ENCODE measurements at places on chromosomes 2 and 18.

DNA sequence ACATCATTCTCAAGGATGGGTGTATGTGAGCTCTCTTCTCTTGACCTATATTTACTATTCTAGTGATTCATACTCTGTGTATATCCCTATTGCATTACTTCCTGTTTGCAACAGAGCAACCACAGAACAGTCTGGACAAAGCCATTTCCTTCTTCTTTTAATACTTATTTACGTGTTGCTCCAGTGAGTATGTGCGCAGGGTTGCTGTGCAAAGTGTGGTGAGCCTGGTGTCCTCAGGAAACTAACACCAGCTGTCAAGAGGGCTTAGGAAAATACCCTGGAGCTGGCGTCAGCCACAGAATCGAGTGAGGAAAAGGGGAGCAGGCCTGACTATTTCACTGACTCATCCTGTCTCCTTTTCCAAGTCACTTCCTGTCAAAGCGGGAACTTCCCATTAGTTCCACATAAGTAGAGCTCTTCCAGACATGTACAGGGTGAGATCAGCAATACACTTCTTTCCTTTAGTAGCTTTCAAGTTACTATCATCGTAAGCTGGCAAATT is 214.1 kb upstream of the COPS8 start:
- DNase-seq, result peak; percentile 96

- DNase-seq, result no peak
Observed at GRCh38 chr2:21676041-21676440, 552.3 kb downstream of the TDRD15 start.

DNA sequence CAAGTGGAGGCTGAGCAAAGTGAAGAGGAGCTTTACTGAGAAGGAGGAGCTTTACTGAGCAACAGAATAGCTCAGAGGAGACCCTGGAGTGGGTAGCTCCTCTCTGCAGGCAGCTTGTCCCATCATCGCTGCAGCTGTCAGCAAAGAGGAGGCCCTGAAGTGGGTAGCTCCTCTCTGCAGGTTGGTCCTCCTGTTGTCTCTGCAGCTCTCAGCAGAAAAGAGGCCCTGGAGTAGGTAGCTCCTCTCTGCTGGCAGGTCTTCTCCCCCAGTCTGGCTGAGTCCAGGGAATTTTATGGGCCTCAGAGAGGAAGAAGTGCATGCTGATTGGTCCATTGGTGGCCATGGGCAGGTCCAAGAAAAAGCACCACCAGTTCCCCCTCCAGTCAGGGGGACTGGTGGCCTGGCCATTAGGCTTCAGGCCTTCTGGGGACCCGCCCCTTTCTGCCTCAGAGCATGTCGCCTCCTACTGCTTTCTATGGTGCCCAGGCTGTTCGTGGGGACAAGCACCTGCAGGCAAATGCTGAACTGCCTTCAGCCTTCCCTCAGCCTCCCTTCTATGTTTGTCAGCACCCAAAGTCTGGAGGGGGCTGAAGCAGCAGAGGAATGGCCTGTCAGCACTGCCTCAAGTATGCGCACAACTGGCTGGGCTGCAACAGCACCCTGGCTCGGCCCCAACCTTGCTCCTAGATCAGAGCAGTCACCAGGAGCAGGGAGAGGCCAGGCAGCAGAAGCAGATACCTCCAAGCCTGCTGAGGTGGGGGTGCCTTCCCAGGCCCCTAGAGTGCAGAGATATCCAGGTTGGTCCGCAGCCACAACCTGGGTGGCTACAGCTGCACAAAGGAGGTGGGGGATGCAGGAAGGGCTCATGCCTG is 5.9 kb downstream of the ZSCAN30 start:
- no peak for DNase-seq

DNA sequence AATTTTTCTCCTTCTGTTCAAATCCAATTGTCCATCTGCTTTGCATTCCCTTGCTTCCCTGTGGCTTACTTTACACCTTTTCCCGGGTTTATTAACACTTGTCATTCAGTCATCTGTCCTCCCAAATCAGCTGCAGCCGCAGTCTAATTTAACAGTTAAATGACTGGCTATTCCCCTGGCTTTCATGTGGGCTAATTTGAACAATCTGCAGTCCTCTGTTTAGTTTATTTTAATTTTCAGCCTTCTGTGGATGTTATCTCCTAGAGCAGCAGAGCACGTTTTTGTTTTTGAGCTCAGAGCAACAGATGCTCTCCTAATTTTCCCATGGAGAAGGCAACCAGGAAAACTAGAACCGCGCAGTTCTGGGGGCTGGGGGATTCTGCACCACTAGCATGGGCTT is 55.0 kb downstream of the MEP1B start:
- DNase-seq, result no peak

DNA sequence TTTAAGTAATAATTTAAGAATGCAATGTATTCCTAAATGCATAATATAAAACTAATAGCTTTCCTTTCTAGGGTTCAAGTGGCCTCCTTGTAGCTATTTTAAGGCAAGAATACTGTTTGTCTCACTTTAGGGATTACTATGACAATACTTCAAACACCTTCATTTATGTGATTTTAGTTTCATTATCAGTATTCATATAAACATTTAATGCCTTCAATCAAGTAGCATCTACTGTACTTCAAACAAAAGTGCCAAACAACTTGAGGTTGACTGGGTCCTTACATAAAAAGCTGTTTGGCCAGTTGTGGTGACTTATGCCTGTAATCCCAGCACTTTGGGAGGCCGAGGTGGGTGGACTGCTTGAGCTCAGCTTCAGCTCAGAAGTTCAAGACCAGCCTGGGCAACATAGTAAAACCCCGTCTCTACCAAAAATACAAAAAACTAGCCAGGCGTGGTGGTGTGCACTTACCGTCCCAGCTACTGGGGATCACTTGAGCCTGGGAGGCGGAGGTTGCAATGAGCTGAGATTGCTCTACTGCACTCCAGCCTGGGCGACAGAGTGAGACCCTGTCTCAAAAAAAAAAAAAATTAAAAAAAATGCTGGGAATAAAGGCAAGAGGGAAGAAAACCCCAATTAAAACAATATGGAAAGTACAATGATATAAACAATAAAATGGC is 9.3 kb downstream of the MEX3C start:
- no peak for DNase-seq

- peak; percentile 58 for DNase-seq
Observed at GRCh38 chr2:40384714-40385113, 67.2 kb downstream of the SLC8A1 start.

DNA sequence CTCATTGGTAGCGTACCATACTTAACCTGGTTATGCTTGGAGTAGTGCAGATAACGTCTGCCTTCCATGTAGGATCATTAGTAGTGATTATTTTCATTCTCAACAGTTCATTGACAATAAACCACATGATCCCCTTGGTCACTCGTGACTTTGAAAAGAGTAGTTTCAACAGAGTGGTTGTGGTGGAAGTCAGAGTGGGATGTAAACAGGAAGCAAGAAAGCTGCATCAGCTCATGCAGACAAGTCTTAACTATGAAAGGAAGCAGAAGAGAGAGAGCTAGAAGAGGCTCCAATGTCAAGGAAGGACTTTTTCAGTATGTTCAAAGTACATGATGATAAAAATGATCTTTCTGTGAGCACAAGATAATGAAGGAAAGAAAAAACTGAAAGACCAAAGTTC is 287.4 kb downstream of the MBD2 start:
- no peak for DNase-seq

- DNase-seq, result no peak
Observed at GRCh38 chr2:30886080-30886479, 78.8 kb upstream of the CAPN13 start.

DNA sequence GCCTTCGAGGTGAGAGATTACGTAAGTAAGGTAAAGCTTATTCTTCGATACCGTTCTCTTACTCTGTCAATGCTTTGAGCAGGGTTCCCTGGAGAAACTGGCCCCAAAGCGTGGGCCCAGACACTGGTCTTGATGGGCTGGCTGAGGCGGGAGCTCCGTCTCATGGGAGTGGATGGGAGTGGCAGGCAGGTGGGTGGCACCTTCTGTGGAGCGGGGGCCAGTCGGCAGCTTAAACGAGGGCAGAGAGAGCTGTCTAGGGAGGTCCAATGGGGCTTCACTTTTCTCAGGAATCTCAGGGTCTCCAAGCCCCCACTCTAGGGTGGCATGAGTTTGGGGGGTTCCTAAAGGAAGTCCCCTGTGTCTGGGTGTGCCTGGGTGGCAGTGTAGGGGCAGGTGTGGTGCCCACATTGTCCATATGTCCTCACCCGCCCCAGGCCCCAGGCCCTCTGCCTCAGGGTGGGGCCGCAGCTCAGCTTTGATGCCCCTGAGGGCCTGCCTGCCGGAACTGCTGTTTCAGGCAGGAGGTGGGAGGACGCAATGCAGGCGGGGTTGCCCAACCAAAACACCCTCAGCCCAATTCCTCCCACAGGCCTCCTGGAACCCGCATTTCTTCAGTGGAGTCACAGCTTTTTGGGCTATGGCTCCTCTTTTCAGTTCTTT is 32.5 kb upstream of the FOSL2 start:
- DNase-seq, result no peak

GRCh38 chr2:10865841-10866240 is 45.9 kb upstream of the KCNF1 start:
- no peak for DNase-seq

DNA sequence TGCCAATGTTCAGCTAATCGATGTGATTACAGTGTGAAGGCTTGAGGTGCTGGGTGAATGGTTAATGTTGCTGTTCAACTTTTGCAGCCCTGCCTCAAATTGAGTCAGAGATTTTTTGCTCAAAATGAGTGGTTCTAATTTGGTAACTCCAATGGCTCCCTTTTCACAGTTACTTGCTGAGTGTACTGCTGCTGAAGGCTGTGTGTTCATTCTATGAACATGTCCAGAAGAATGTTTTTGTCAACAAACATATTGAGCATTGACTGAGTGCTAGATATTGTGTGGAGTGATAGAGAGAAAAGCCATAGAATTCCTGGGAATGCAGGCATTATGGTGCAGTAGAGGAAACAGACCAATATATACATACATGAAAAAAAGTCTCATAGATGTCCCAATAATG is 39.0 kb upstream of the TCF4 start:
- no peak for DNase-seq

DNA sequence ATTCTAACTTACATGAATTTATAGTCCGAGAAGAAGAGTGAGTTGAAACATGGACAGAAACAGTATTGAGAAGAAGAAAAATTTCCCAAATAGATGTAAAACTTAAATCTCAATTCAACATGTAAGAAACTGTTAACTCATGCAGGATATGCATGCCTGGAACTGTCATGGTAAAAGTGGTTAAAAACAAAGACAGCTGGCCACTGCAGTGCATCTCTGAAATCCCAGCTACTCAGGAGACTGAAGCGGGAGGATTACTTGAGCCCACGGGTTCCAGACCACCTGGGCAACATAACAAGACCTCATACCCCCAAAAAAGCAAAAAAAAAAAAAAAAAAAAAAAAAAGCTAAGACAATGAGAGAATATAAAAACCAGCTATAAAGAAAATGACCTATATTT is 93.0 kb upstream of the TTC27 start:
- DNase-seq, result no peak

DNA sequence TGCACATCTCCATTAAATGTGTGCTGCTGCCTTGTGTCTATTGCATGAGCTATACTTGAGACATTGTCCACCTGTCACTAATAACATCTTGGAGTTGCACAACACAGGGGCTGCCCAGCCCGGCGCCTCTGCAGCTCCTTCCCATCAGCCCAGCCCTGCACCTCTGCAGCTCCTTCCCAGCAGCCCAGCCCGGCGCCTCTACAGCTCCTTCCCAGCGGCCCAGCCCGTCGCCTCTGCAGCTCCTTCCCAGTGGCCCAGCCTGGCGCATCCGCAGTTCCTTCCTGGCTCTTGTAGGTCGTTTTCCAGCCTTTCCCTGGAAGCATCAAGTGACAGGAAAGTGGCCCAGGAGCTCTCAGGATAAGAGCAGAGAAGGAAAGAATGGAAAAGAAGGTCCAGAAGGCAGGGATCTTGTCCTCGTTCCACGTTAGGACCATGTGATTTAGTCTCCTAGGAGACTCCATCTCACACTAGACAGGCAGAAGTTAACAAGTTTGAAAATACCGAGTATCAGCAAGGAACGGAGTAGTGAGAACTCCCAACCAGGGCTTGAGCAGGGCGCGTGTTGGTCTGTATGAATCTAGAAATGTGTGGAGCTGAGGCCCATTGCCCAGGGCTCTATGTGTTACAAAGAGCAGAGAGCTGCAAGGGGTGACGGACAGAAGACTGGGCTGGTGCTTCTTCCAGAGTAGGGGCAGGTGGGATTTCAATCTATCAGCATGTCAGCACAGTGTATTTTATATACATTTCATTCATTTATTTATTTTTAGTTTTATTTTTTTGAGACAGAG is 115.7 kb upstream of the TPO start:
- no peak for DNase-seq

DNA sequence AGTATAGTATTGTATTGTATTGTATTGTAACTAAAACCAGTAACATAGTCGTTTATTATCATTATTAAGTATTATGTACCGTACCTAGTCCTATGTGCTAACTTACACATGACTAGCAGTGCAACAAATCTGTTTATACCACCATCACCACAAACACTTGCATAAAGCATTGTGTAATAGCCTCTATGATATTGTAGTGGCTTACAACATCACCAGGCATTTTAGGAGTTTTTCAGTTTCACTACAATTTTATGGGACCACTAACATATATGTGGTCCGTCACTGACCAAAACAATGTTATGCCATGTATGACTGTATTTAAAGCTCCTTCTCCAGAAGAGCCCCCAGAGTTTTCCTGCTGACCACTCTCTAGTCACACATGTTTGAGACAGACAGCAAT is 306.2 kb downstream of the SETBP1 start:
- DNase-seq, result no peak

- DNase-seq, result no peak
Observed at GRCh38 chr2:55519938-55520885, 694 bp downstream of the CFAP36 start.

DNA sequence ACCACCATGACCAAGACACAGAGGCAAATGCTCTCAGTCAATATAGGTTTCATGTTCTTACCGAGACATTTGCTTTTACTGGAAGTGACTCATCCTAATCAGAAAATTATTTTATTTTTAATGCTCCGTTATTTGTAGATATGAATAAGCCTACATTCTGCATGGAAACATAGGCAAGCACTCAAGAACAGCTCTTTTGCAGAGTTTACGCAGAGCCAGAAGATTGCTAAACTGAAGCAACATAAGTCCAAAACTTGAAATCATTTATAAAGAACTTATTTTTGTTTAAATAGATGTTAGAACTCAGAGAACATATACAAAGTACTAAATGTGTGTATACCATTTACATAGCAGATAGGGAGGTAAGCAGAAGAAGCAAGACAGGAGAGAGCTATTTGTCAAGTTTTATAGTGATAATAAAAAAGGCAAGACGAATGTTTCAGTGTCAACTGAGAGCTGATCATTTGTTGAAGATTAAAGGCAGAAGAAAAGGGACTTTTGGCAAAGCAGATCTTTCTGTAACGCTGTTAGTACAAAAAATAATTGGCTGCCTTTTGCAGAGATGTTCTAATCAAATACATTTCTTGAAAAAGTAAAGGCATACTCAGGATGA is 12.4 kb upstream of the PPP1R1C start:
- no peak for DNase-seq

- DNase-seq, result no peak
Observed at GRCh38 chr2:20916604-20917286, 93.8 kb upstream of the LDAH start.

GRCh38 chr2:215390550-215390913 is 45.3 kb downstream of the FN1 start:
- no peak for DNase-seq

Data from BJ (cell line).